NCI-H1436 (cell line): ENCODE measurements at places on chromosomes 12 and 14.
A peak's percentile ranks its signal among the peaks of the same experiment; 100 is the strongest.

DNA sequence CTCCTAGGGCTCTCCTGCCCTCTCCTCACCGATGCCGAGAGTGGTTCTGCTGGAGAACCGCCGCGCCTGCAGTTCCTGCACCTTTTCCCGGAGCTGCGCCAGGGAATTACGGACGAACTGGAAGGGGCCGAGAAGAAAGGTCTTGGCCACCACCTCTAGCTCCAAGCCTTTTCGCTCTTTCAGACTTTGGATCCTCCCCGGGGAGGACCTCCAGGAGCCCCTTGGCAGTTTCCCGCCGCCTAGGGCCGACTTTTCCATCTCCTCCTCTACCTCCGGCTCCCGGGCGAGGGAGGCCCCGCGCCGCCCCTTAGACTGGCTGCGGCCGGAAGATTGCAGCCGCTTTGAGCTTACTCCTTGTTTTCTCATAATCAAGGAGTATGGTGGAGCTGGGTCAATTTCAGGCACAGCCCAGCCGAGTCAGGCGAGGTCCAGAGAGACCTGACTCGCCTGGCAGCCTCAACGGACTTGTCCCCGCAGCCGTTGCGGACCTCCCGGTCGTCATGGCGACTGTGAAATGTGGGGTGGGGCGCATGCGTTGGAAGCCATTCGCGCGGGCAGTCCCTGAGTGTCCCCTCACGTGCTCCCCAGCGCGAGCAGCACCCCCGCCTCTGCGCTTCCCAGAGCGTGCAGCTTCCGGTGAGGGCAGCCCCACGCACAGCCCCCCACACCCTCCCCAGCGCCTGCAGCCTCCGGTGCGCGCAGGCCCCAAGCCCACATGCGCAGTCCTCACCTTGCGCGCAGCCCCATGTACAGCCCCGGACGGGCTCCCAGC, at the start of gene DPY19L2:
TSS of gene DPY19L2 (minus strand) at position 466 of the 772 bp plus-strand sequence. CDS start at position 366, 100 bp downstream.
- peak; percentile 76 for DNase-seq

GRCh38 chr12:64742416-64742815, 16.8 kb downstream of the GNS start:
- no peak for DNase-seq

DNA sequence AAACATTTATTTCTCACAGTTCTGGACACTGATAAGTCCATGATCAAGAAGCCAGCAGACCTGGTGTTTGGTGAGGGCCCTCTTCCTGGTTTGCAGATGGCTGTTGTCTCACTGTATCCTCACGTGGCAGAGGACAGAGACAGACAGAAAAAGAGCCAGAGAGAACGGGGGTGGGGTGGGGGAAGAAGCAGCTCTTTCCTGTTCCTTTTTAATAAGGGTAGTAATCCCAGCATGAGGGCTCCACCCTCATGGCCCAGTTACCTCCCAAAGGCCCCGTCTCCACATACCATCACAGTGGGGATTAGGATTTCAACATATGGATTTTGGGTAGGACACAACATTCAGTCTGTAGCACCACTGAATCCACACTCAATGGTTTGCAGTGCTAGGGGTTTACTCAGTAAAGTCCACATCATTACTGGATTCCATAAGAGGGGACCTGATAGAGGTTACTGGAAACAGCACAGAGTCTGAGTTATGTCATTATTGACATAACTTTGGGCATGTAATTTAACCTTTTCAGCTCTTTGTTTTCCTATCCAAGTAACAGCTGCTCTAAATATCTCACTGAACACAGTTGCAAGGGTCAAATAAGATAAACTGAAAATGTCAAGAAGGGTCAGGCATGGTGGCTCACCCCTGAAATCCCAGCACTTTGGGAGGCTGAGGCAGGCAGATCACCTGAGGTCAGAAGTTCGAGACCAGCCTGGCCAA, 53.2 kb downstream of the RPAP3 start:
- no peak for DNase-seq

GRCh38 chr12:51759175-51759574, 89.3 kb downstream of the FIGNL2 start:
- DNase-seq, result no peak

- no peak for DNase-seq
Measured at GRCh38 chr14:80434574-80435321, 223.4 kb upstream of the DIO2 start.

DNA sequence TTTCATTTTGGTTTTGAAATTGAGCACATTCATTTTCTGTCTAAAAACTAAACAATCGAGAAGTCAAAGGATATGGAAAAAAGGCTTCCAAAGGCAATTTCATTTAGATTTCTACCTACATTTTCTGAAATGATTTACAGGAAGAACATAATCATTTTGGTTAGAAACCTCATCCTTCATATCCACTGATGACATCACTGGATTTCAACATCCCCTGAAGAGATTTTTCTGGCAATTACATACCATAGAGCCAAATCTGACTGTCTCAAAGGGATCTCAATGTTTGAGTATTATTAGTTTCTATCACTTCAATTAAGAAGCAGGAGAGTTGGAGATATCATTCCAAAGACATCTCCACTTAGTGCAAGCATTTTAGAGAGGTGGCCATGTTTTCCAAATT, 137.8 kb downstream of the TTC7B start:
- DNase-seq, result no peak
